ENCODE measurements at places on chromosomes 2 and 18.

DNA sequence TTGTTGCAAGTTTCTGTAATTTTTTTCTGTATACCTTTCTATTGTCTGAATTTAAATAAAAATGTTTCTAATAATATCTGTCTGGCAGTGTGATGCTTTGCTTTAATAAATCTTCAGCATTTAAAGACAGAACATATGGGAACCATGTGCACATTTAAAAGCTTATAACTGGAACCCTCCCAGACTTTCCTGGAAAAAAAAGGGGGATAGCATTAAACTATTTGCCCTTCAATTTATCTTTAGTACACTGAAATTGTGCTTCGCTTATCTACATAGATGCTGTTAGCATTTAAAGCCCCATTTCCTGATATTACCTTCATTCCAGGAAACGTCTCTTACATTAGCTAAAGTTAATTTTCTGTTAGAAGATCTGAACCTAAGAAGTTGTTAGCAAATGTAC lies 64.6 kb downstream of the ZC3H6 start:
- DNase-seq, result no peak

DNA sequence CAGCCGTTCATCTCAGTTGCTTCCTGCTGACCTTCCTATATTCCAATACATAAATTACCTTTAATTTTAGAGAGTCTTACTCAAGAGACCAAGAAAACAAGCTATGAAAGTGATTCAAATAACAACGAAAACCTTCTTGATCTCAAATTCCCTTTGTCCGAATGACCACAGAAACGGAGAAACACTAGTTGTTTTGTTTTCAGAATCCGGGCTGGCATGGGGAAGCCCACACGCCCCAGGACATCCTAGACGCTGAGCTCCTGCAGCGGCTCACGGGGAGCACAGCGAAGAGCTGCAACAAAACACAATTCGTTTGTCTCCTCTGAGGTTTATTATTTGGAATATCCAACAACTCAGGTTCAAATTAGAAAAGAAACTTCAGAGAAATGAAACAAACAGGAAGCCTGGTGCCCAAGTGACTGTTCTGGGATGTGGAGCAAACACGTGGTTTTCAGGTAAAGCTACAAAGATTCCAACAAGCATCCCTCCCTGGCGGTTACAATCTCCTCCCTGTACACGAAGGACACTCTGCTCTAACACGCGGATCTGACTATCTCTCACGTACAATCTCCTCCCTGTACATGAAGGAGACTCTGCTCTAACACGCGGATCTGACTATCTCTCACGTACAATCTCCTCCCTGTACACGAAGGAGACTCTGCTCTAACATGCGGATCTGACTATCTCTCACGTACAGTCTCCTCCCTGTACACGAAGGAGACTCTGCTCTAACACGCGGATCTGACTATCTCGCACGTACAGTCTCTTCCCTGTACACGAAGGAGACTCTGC lies 237.5 kb downstream of the TWIST2 start:
- no peak for DNase-seq

GRCh38 chr18:44548291-44549221 lies 132.1 kb upstream of the SETBP1 start:
- no peak for DNase-seq

DNA sequence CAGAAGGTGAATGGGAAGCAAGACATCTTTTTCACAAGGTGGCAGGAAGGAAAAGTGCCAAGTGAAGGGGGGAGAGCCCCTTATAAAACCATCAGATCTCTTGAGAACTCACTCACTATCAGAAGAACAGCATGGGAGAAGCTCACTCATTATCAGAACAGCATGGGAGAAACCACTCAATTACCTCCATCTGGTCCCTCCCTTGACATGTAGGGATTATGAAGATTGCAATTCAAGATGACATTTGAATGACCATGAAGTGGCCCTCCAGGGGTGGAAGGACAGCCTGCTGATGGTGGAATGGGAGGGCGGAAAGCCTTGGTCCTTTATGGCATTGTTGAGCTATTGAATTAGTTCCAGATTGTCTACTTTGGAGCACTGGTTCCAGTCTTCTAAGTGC lies 413.0 kb upstream of the MEX3C start:
- DNase-seq, result no peak

DNA sequence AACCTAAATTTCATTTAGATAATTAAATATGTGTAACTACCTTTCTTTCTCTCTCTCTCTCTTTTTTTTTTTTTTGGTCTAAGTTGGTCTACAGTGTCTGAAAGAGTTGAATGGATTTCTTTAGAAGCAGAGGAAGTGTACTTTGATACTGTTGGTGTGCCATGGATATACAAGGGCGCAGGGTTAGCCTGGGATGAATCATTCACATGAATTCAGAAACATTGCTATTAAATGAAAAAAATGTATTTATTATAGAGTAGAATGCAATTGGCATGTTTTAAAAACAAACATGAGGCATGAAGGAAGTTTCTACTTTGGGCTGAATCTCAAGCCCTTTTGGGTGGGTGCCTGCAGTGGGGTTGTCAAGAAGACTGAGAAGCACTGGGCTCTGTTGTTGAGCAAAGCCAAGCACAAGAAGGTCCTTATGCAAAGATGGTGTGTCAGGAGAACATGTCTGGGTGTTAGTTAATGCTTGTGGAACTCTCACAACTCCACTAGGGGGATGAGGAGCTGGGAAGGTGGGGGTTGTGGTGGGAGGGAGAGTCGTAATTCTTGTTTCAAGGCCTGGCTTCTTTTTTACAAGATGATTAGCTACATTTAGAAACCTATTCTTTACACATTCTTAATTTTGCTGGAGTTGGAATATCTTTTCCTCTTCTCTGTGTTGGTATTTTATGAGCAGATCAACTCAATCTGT lies 57.9 kb downstream of the LYPD6 start:
- no peak for DNase-seq

- DNase-seq, result no peak
Measured at GRCh38 chr2:143426296-143426695, 297.1 kb downstream of the ARHGAP15 start.

DNA sequence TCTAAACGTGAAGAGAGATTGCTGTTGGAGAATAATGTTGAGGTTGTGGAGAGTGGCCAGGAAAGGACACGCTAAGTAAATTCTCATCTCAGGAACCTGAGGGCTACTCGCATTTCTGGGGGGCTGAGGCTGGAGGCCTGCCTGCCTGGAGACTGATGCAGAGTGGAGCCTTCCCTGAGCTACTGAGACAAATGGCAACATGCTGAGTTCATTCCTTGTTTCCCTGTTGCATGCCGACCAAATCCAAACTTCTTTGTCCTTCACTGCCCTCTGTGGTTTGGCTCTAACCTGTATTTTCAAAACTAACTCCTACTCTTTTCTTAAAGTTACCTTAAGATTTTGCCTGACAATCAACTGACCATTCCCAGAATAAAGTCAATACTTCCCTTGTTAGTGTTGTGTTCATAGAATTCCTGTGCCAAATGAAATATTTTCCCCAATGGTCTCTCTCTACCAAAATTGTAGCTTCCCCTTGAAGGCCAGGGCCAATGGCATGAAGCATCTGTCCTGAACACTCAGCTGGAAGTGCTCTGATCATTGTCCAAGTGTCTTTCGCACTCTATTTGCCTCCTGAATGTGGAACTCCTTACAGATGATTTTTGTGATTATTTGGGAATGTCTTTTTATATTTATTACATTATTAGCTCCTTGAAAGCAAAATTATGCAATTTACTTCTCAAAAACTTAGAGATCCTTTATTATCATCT lies 1085.6 kb downstream of the SOCS6 start:
- DNase-seq, result no peak

DNA sequence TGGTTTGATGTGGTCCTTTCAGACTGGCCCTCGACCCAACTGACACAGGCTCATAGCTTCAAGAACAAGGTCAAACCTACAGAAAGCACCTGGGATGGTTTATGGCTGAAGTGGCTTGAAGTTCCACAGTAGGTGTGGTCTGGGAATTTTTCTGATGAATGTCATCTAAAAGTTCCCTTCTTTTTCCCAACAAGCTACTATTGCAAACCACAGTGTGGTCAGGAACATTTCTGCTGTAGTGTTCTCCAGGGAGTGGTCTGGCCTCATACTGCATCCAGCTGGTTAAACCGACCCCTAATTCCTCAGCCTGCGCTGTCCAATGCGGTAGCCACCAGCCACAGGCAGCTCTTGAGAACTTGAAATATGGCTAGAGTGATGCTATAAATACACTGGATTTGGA lies 92.7 kb downstream of the FAM124B start:
- DNase-seq, result no peak

DNA sequence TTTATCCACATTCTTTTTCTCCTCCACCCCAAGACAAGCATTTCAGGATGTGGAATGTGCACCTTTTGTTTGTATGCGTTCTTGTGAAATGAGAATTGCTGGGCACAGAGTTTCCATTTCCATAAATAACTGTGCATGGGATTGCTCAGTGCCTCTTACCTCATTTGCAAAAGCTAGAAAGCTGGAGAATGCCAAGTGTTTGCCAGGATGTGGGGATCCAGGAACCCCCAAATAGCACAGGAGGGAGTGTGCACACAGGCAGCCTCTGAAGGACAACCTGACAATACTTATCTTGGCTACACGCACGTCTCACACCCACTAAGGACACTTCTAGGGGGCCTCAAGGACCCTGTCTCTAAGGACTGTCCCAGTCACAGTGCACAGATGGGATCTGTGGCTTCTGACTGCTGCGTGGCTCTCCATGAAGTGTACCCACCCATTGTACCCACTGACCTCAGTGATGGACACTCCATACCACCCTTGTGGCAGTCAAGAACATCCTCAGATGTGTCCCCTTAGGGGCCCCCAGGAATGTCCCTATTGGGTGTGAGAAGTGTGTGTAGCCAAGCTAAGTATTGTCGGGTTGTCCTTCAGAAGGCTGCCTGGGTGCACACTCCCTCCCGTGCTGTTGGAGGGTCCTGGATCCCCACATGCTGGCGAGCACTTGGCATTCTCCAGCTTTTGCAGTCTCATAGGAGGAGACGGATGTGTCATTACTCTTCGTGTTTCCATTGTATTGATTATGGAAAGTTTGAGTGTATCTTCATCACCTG lies 38.4 kb downstream of the CAPN13 start:
- no peak for DNase-seq

DNA sequence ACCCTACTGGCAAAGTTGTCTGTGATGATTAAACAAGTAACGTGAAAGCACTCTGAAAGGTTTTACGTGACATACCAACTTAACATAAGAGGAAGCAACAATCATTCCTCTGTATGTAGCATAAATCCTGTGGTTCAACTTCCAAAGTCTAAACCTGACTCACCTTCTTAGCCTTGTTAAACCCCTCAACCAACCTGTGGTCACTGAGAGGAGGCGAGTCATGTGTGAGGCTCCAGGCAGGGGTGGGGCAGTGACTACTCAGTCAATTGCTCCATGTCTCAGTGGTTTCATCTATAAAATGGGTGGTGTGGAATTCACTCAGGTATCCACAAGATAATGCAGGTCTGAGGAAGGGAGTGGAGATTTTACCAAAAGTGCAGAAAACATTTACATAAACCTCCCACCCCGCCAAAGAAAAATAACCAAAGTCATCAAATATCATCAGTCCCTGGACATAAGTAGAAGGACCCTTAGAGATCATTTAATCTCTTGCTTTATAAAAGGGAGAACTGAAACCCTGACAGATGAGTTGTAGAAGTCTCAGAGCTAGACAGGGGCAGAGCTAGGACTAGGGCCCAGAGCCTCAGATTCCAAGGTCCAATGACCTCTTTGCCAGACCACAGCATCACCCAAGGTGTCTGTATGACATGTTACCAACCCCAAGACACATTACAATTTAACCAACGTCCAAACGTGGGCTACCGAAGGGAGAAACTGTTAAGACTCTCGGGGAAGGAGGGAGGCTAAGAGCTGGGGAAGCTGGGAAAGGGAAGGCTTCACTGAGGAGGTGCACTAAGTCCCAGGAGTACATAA lies 3.7 kb upstream of the PCBP1 start:
- DNase-seq, result no peak

DNA sequence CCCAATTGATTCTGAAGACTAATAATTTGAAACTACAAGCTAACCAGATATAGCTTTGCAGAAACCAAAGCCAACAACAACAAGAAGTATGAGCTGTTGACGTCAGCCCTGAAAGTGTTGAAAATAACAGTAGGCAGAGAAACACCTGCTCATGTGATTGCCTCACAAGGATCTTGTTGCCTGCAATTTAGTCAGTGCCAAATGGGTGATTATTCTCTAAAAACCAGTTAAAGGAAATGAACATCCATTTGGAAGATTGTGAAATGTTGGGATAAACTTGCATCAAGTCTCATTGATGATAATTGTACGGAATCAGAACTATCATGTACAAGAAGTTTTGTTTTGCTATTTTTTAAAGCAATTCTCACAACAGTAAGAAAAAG lies 2.8 kb downstream of the CYTIP start:
- DNase-seq, result no peak

GRCh38 chr2:144411473-144411872 lies 108.4 kb downstream of the ZEB2 start:
- no peak for DNase-seq

GRCh38 chr2:9653485-9654271 lies 22.9 kb upstream of the YWHAQ start:
- DNase-seq, result no peak

DNA sequence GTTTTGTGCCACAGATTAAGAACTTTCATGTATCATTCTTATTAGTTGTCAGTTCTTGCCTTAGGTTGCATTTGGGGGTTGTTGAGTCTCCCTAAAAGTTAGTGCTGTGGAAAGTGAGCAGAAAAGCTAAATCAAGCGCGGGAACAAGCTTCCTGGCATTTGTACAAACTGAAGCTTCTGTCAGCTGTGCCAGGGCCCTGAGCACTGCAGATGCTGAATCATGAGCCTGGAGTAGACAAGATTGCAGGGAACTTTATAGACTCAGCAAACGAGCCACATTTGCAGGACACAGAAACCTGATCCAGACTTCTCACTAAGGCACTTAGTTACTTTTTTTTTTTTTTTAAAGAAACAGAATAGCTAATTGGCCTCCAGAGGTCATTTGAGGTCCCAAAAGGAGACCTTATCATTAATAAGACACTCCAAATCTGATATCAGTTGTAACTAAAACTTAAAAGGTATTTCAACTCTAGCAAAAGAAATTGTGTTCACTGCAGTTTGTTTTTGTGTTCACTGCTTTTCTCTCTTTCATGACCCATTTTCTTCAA lies 88.7 kb downstream of the ADAM23 start:
- no peak for DNase-seq
